ENCODE measurements at places on chromosomes 12 and 14.

GRCh38 chr14:34081101-34081575 lies 130.3 kb upstream of the EGLN3 start:
- DNase-seq = peak; percentile 43

DNA sequence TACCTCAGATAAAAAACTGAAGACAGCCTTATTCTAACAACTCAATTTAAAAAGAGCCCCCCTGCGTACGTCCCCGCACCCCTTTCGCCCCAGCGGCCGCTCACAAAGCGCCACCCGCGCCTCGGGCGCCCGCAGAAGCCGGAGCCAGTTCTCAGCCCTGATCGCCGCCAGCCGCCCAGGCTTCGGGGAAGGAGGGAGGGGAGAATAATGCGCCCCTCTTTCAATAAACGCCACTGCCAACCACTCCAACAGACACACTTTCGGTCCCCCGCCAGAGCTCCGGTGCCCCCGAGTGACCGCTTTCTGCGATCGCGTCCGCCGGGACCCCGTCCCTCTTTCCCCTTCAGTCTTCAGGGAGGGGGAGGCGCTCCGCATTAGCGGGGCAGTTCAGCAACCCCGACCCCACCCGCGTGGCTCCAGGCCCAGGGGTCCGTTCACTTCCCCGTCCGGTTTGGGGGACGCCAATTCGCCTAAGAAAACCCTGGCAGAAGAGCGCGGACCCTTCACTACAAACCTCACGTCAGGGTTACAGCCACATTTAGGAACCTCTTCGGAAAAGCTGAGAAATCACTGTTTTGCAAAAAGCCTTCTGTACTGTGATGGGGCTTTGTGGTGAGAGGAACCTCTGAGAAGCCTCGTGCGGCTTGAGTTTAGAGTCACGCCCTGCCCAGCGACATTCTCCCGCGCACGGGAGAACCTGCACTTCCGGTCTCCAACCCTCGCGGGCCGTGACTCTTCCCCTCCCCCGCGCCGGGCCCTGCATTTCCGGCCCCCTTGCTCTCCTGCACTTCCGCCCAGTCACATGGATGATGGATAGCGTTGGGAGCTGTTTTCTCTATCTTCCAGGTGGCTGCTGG lies 18.7 kb downstream of the FOXG1 start:
- no peak for DNase-seq

DNA sequence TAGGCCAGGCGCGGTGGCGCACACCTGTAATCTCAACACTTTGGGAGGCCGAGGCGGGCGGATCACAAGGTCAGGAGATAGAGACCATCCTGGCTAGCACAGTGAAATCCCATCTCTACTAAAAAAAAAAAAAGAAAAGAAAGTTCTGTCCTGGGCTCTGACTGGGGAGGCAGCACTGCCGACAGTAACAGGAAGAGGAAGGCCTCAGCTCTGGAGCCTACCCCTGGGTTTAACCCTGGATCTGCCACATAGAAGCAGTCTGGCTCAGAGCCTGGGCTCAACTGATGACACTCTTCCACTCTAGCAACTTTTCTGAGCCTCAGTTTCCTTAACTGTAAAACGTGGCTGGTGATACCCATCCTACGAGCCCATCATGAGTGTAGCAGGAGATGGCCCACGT lies 60.5 kb downstream of the ACTN1 start:
- no peak for DNase-seq

- no peak for DNase-seq
These were observed 733.6 kb upstream of the TBX3 start for GRCh38 chr12:115417610-115418009.

- DNase-seq = no peak
These were observed 91.9 kb downstream of the VRK1 start for GRCh38 chr14:96889091-96889490.

DNA sequence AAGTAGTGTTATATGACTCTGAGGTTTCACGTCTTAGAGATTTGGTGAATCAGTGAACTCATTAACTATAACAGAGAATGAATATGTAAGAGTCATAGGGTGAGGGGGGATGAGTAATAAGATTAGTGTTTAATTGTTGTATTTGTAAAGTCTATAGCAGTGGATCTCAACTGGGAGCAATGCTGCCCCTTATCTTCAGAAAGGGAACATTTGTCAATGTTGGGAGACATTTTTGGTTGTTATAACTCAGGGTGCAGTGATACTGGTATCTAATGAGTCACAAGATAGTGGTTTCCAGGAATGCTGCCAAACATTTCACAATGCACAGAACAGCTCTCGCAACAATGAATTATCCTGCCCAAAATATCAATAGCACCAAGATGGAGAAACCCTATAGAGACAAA lies 1193.7 kb downstream of the GALC start:
- DNase-seq = peak; percentile 95

- peak; percentile 97 for DNase-seq
These were observed 13.5 kb downstream of the DHRS7 start for GRCh38 chr14:60151715-60152114.
